ENCODE measurements at places on chromosomes 3 and 15.

GRCh38 chr3:188104050-188104449, 49.9 kb upstream of the LPP start:
- no peak for DNase-seq

DNA sequence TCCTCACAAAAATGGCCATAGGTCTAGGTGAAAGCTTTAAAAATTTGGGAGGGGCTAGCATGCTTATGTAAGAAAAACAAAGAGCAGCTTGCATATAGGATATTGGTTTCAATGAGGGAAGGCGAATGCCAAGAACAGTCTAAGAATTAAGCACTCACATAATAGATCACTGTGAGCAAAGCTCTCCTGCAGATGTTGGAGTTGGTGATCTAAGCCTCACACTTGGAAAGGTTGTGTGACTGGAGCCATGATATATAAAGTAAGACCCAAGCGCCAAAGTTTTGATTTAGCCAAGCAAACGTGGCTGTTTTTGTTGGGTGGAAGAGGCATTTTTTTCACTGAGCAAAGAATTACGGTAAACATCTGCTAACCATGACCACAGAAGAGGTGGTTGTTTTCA, 237.5 kb downstream of the FOXP1 start:
- no peak for DNase-seq

GRCh38 chr3:170809007-170809974, 60.7 kb downstream of the RPL22L1 start:
- DNase-seq = peak; percentile 83

DNA sequence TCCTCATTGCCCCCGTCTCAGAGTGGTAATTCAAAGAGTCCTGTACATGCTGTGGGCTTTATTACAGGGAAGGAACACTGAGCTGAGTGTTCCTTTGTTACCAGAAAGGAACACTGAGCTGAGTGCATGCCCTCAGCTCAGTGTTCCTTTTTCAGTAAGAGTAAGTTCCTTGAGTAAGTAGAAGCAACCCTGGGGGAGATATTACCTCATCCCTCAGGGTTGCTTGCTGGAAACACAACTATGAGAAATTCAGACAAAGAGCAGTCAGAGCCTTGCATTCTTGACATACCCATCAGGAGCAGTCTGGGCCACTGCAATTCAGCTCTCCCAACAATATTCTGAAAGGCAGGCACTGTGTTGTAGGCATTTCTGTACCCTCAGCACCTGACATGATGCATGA, 17.0 kb downstream of the CHRM5 start:
- peak; percentile 94 for DNase-seq

- peak; percentile 53 for DNase-seq
Observed at GRCh38 chr3:24487325-24488262, 7.1 kb downstream of the THRB start.

DNA sequence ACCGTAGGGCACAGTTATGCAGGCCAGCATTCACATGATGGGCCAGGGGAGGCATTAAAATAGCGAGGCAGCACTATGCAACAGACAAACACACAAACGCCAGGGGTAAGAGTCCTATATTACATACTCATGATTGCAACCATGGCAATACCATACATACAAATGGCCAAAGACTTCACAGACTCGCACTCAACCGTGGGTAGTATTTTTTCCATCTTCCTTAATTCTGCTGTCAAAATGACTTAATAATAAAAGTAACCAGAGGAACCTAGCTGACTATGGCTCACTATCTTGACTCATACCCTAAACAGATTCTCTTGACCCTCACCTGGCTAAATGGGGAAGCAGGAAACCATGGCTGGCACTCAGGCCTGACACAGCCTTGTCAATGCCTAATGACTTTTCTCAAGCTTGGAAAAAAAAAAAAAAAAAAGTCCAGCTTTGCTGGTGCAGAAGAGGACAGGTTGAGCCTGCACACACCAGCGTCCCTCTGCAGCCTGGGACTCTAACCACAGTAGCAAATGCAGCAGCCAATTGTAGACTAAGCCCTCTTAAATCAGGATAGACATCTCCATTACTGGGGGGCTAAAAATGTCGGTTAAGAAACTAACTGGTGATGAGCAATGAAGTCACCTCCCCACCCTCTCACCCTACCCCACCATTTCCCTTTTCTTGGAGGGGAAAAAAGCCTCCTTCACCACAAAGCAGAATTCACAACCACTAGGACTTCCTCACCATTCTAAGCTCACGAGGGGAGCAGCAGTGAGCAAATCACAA, 23.1 kb downstream of the CCDC12 start:
- no peak for DNase-seq

GRCh38 chr3:66518126-66518525, 17.3 kb upstream of the LRIG1 start:
- no peak for DNase-seq

- no peak for DNase-seq
Observed at GRCh38 chr3:36429986-36430485, 49.7 kb downstream of the STAC start.

All from fibroblast of skin of scalp (primary cell).